Smooth muscle cell of bladder (primary cell): ENCODE measurements at places on chromosomes 6 and 20. TPM values are rescaled to one million over a fixed set of nuclear protein-coding genes. Genes with fewer than 3 reads are reported as not detected.

Gene ANKRD6
- 1.1 and 4.5 TPM in 2 replicates for total RNA-seq

Gene C20orf144
- total RNA-seq, result 0.09 and 0.14 TPM in 2 replicates

Gene CDH22
- not detected in 2 replicates for total RNA-seq

Gene GPR6
- not detected in 2 replicates for total RNA-seq

Gene C6orf141
- total RNA-seq, result 2.6 and 3.0 TPM in 2 replicates

Gene SCRT2
- total RNA-seq, result not detected in 2 replicates

Gene RBBP8NL
- not detected in 2 replicates for total RNA-seq

Gene MRPL14
- 59.0 and 100.0 TPM in 2 replicates for total RNA-seq
